Effector memory CD8-positive, alpha-beta T cell (primary cell): ENCODE measurements at places on chromosomes 6 and 20.

GRCh38 chr20:6680441-6680840, 87.0 kb upstream of the BMP2 start:
- DNase-seq: no peak

GRCh38 chr20:36084897-36085613, 69.5 kb upstream of the EPB41L1 start:
- DNase-seq: no peak

GRCh38 chr6:149683256-149683859, 34.5 kb downstream of the LATS1 start:
- DNase-seq: no peak

DNA sequence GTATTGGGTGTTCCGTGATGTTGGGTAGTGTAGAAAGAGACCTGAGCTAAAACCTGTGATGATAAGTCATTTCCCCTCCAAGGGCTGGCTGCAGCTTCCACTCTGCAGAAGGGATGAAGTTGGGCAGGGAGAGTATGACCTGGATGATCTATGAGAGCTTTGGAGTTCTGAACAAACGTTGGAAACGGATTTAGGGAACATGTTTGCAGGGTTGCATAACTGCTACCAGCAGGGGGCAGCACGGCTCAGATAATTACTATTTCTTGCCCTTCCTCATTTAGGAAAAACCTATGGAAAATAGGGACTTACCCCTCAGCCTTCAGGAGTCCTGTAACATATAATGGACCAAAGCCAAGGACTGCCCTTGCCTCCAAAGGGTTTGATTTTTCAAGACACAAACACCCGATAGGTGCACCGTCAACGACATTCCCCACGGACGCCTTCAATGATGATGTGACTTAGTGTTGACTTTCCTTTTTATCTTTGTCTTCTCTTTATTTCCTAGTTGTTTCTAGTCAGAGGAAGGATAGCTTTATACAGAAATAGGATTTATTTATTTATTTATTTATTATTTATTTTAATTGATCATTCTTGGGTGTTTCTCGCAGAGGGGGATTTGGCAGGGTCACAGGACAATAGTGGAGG, 164.9 kb upstream of the SASH1 start:
- DNase-seq: no peak
